ENCODE measurements at places on chromosomes 5 and 9.

GRCh38 chr5:121763665-121764064 lies 88.0 kb upstream of the FTMT start:
- no peak for DNase-seq

DNA sequence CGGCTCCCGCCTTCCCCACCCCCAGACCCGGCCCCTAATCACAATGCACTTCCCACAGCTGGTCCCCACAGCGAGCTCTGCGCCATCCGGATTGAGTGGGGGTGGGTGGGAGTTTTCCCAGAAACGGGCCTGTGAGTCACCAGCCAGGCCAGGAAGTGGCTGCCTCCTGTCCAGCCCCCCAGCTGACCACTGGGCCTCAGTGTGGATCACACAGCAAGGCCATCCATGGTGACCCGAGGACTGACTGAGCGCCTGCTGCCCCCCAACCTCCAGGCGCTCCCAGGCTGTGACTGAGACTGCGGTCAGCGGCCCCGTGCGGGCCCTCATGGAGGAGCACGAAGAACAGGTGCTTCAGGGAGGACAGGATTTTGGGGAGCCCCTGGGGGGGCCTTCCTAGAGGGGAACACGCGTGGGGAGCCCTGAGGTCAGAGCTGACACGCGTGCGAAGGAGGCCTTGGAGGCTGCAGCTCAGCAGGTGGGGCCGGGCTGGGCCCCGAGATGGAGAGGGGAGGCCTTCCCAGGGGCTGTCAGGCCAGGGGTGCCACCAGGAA lies 48.3 kb upstream of the EGFL7 start:
- no peak for DNase-seq

GRCh38 chr5:35458824-35459207 lies 158.8 kb upstream of the SPEF2 start:
- DNase-seq, result no peak

- DNase-seq, result no peak
Observed at GRCh38 chr5:170753311-170753710, 30.2 kb upstream of the GABRP start.

DNA sequence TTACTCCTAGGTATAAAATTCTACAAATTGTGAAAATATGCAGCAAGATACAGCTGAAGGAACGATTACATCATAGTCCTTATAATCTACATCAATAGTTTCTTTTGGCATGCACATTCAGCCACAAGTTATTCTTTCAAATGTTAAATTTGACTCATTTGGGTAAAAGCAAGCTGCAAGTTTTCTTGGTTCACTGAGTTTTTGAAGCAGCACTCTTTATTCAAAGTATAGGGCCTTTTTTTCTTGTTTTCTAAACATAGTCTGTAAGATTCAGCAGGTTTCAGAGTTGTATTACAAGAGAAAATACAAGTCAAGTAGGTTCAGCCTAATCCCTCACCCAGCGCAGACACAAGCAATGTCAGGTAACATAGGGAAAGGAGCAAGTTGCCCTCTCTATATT lies 981.5 kb downstream of the PTPRD start:
- DNase-seq, result no peak

DNA sequence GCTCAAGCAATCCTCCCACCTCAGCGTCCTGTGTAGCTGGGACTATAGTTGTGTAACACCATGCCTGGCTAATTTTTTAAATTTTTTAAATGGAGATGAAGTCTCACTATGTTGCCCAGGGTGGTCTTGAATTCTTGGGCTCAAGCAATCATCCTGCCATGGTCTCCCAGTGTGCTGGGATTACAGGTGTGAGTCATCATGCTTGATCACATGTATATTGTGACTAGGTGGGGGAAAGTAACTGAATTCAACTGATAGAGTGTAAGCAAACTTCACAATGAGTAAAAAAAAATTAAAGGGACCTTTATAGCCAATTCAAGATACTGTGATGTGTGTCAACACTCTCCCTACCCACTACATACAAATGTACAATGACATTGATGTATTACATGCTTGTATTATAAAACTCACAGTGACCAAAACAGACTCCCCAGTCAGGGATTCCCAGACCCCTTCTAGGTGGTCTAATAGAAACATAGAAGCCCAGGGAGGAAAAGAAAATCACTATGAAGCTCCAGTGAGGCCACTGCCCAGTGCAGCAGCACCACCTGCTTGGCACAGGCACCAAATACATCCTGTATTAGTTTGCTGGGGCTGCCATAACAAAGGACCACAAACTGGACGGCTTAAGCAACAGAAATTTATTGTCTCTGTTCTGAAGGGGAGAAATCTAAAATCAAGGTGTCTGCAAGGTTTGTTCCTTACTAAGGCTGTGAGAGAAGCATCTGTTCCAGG lies 8.8 kb downstream of the PLGRKT start:
- no peak for DNase-seq

GRCh38 chr9:127698985-127699670 lies 7.7 kb upstream of the CFAP157 start:
- peak; percentile 87 for DNase-seq

DNA sequence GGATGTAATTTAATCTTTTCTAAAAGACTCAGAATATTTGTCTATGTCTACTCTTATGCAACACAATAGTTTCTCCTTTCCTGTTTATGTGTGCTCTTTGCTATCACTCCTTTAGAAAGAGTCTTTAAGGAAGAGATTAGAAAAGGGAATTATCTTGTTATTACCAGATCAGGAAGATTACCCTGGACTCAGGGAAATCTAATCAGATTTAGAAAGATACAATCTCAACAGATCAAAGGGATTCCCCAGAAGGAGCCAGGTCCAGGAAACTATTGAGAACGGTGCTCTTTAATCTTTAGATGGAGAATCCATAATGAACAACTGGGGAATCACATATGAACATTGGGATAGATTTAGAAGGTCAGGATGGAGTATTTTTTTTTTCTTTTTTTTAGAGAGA lies 32.4 kb upstream of the ZFR start:
- no peak for DNase-seq

GRCh38 chr9:123251324-123251723 lies 17.1 kb downstream of the STRBP start:
- DNase-seq, result no peak

- no peak for DNase-seq
Observed at GRCh38 chr9:6896562-6896961, 138.8 kb downstream of the KDM4C start.

DNA sequence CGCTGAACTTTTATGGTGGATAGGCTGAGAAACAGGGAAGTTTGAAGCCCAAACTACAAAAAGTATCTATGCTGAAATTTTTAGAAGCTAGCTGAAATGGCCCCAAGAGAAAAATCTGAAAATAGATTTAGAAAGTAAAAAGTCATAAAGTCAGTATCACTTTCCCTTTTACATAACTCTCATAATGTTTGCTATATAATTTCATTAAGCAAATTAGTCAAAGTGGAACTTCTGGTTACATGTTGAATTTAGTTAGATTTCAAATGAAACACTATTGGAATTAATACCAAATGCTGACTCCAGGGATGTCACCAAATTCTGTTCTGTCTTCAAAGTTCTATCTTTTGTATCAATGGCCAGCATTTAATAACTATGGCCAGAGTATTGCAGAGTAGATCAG lies 126.9 kb downstream of the TTC39B start:
- no peak for DNase-seq

DNA sequence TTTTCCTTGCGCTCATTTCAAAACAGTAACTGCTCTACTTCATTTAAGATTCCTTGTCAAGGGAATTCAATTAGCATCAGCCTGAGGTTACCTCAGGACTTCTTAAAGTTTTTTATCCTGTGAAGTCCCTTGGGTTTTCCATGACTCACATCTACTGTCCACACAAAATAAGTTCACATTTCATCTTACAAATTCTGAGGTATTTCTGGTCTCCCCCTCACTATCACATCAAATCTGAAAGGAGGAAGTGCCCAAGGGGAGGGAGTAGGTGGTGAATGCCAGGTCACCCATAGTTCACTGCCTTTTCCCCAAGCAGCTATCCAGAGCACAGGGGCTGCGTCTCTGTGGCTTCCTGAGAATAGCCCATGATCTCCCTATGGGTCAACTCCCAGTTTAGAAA lies 227.1 kb upstream of the NREP start:
- DNase-seq, result no peak

GRCh38 chr5:92435781-92436180 lies 1052.7 kb upstream of the ARRDC3 start:
- DNase-seq, result no peak

- no peak for DNase-seq
Observed at GRCh38 chr5:132674671-132675506, 1.1 kb downstream of the IL4 start.

DNA sequence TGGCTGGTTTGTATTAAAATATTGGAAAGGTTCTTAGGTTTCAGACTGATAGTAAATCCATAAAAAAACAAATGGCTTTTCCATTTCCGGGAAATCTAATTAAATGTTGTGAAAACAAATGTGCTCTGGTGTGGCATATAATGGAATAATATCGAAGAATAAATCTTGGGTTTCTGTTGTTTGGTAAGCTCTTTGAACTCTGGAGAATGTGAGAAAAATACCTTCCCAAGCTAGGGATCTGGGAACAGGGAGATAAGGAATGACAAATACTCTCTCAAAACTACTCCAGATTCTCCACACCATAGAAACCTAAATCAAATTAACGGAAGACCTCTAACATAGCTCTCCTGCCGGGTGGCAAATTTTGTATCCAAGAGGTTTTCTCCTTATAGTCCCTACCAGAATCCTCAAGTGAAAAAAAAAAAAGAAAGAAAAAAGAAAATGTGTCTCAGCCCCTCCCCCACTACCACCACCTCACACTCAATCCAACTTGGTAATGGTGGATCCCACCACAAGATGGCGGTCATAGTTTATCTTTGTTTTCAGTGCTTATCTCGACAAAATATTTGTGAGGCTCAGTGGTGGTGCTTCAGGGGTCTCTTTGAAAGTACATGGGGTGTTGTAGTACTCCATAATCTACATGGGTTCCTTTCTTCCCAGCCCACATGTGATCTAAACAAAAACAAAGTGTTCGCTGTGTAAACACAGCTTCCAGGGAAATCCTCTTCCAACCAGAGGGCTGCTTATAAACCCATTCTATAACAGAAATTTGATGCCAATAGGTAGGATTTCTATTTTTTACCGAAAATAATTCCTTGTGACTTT lies 54.5 kb upstream of the FST start:
- DNase-seq, result peak; percentile 3

DNA sequence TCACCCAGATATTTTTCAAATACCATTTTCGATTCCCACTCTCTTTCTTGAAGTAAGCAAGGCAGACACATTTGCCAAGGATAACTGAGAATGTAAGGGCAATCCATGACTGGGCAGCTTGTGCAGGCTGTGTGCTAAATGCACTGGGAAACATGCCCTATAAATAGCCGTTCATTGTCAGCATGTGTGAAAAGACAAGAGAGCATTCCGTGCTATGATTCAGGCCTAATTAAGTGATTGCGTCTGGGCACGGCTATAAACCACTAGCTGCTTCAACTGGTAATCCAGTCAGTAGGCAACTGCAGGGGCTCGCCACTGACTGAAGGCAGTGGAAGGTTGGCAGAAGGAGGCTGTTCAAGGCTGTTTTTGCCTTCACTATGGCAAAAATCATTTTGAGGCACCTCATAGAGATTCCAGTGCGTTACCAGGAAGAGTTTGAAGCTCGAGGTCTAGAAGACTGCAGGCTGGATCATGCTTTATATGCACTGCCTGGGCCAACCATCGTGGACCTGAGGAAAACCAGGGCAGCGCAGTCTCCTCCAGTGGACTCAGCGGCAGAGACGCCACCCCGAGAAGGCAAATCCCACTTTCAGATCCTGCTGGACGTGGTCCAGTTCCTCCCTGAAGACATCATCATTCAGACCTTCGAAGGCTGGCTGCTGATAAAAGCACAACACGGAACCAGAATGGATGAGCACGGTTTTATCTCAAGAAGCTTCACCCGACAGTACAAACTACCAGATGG lies at the start of gene HSPB3:
HSPB3 (plus strand) TSS at position 287 of the 745 bp plus-strand sequence; CDS start at position 378, 91 bp downstream.
- DNase-seq, result no peak

GRCh38 chr5:42499016-42499415 lies 75.8 kb downstream of the GHR start:
- no peak for DNase-seq

DNA sequence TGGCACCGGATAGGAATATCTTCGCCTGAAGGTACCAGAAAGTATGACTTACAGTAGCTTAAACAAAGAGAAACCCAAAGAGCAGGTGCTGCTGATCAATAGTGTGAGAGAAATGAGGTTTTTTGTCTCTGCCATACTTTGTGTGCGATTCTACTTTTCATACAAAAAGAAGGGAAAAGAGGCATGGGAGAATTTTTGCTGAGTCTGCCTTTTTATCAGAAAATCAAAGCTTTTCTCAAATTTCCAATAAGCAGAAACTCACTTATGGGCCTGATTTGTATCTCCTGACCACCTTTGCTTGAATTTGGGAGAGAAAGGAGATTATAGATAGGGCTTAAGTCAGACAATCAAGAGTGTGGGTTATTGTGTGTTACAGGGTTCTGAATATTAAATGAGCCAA lies 65.5 kb upstream of the TAF11L2 start:
- DNase-seq, result no peak

DNA sequence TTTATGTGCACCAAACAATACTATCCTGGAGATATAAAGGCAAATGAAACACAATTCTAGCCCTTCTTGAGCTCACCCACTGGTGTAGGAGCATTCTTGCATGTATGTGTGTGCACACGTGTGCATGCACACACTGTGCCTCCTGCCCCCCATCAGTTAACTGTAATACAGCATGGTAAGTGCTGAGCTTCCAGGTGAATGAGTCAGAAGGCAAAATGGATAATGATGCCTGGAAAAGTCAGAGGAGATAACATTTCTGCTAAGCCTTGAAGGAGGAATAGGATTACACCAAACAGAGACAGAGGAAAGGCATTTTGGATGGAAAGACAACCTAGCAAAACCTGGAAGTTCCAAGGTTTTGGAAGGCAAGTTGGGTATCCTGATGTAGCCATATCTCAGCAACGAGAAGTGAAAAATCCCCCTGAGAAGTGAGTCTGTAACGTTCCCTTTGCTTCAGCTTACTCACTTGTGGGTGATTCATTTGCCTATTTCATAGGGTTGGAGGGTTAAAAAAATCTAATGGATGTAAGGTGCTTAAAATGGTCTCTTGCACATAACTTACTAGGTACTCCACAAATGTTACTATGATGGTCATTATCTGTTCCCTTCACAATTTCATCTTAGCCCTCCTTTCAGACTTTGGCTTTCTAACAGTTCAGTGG lies 101.4 kb upstream of the STC2 start:
- no peak for DNase-seq

- DNase-seq, result no peak
Observed at GRCh38 chr5:122719991-122720746, 54.7 kb upstream of the SNX2 start.

- no peak for DNase-seq
Observed at GRCh38 chr9:79731171-79731890, 159.6 kb downstream of the TLE4 start.

DNA sequence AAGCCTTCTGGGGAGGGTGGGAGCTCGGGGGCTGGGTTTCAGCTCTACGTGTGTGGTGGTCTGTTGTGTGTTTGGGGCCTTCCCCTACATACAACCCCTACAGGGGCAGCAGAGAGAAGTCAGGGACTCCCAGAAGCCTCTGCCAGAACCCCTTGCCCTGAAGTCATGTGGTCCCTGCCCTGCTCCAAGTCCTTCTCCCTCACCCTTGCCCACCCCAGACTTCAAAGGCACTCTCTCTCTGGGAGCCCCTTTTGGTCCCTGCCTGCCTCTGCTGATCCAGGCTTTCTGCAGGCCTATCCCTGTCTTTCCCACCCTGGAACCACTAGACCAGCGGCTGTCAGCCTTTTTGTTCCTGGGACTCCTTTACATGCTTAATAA lies 61.1 kb upstream of the PSD2 start:
- no peak for DNase-seq

All from CD4-positive, alpha-beta T cell treated with Interleukin-6 for 4 hours (primary cell).